ENCODE measurements at places on chromosomes 4 and X.

GRCh38 chr4:182338746-182339145, 95.5 kb downstream of the TENM3 start:
- DNase-seq = no peak

GRCh38 chrX:116493271-116493670, 30.5 kb upstream of the CT83 start:
- DNase-seq = no peak

DNA sequence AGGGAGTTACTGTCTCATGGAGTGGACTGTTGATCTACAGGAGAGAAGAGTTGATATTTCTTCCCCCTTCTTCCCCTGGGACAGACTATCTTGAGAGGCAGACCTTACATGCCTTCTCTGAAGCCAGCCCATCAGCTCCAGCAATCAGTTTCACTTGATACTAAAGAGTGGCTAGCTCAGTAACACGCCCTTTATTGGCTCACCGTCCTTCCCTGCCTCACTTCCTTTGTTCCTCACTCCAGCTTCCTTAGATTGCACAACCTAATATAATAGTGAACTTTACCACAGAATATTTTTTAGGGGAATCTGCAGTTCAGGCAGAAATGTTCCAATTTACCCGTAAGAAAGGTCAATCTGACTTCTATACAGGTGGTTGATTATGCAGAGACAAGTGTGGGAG, 128.1 kb upstream of the NDP start:
- DNase-seq = peak; percentile 34

- DNase-seq = no peak
These were observed 94.6 kb downstream of the RASL11B start for GRCh38 chr4:52956691-52957090.

GRCh38 chr4:166499820-166500219, 626.8 kb downstream of the TLL1 start:
- no peak for DNase-seq

- DNase-seq = no peak
These were observed 49.7 kb downstream of the FAM9B start for GRCh38 chrX:8984231-8984630.

- DNase-seq = no peak
These were observed 123.8 kb upstream of the FAM9C start for GRCh38 chrX:13168269-13168668.

DNA sequence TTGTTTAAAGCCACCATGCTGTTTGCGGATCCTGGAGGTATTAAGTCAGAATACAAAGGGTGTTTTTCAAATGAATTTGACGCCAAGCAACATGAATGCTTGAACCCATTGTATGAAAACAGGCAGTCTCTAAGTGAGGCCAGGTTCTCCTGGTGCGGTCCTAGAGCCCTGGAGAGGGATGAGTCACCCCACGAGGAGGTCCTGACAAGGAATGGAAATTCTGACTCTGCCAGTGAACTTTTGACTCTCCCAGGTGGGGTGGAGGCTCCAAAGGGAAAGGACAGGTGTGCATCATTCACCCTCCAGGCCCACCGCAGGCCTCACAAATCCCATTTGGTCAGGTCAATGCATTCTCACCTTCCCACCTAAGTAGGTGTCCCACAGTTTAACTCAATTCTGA, 1.5 kb downstream of the TRIM2 start:
- no peak for DNase-seq

DNA sequence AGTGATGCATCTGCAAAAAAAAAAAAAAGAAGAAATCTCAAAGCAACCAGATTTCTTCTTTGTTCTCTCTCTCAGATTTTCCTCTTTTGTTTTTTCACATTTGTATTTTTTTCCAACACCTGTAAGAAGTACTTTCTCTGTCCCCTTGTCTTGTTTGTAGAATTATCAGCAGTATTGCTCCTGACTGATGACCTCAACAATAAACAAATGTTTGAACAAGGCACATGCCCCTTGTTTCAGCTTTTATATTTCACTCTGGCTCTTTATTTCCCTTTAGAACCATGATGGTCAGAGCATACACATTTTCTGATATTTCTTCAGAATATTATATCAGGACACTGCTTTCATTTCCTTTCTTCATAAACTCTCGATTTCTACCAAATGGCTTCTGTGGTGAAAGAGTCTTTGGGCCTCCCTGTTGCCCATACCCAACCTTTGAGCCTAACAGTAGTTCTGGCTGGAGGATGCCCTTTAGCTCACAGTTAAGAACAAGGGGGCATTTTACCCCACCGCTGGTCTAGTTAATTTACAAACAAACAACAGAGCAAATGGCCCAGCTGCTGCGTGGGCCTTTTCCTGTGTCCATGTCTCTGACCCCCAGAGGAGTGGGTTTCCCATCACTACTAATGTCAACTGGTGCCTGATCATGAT, 142.5 kb upstream of the SMAD1 start:
- DNase-seq = no peak

- peak; percentile 56 for DNase-seq
These were observed 36.6 kb upstream of the UGT2A1 start for GRCh38 chr4:69689599-69689998.

GRCh38 chr4:71445811-71446210, 107.0 kb downstream of the SLC4A4 start:
- no peak for DNase-seq

DNA sequence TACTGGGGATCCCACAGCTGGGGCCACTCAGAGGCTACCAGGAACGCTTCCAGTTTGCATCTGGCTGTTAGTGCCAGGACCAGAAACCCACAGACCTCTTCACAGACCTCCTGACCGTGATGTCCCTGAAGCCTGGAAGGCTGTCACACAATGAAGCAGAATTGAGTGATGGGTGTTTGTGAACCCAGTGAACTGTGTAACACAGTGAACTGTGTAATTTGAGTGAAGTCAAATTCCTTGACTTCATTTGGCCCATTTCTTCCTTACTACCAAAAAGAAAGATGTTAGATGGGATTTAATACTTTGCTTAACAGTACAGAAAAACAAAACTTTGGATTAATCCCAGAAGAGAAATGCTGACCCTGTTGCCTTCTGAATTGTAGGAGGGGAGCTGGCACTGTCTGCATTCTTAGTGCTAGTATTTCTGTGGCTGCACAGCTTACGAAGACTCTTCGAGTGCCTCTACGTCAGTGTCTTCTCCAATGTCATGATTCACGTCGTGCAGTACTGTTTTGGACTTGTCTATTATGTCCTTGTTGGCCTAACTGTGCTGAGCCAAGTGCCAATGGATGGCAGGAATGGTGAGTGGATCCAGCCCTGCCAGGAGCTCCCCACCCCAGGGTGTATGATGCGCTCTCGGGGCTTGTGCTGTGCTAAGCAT, 17.8 kb downstream of the SRD5A3 start:
- DNase-seq = no peak

GRCh38 chr4:28759064-28759463, 1898.4 kb downstream of the STIM2 start:
- no peak for DNase-seq

Measured in suppressor macrophage (primary cell).